ENCODE measurements at places on chromosomes 2 and 18.

DNA sequence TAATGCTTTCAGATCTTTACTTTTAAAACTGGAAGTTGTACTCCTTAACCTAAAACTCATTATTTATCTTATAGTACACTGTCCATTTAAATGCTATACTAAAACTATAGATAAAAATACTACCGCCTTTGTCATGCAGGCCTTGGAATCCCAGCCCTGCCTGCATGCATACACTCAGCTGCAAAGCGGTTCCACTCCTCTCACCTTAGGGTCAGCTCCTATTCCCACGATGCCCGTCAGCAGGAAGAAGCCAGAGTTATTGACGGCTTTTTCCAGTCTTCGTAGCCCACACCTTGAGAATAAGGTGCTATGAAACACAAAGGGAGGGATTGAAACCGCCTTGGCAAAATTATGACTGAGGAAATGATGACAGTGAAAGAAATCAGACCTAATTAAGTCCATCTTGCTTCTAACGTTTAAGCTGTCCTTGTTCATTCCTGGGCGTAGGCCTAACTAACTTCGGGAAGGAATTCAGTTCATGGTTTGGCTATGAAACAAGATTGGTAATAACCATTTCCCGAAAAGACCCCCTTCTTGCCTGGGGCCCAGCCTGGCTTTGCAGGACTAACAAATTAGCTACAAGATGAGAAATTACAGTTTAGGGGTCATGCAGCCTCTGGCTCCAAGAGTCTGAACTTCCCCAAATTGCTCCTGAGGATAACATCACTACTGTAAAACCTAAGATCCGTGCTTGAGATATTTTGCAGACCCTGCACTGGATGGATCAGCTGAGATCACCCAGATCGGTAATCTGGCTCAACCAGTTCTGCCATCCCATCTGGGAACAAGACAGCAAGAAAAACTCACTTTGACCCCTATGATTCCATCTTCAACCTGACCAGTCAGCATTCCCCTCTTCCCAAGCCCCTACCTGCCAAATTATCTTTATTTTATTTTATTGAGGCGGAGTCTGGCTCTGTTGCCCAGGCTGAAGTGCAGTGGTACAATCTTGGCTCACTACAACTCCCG lies 17.1 kb downstream of the EPB41L5 start:
- DNase-seq: no peak

- no peak for DNase-seq
These were observed 313.7 kb downstream of the ZNF521 start for GRCh38 chr18:25038261-25038660.

- no peak for DNase-seq
These were observed 179.7 kb downstream of the ACKR3 start for GRCh38 chr2:236749346-236749745.

- no peak for DNase-seq
These were observed 39.5 kb downstream of the ACSL3 start for GRCh38 chr2:222900354-222900753.

GRCh38 chr2:236452238-236452637 lies 117.4 kb upstream of the ACKR3 start:
- no peak for DNase-seq

All from fibroblast of the conjunctiva (primary cell).